ENCODE measurements at places on chromosomes 4 and X. TPM values are rescaled to one million over a fixed set of nuclear protein-coding genes. Genes with fewer than 3 reads are reported as not detected.

The RBPJ gene
- total RNA-seq = 156 TPM

The ADH1C gene
- not detected for total RNA-seq

The SHROOM2 gene
- total RNA-seq = under 0.01 TPM

The AFP gene
- total RNA-seq = not detected

The PFKFB1 gene
- total RNA-seq = 0.42 TPM

The SLC16A2 gene
- not detected for total RNA-seq

The ZCCHC12 gene
- total RNA-seq = not detected

The CXorf66 gene
- not detected for total RNA-seq

The RBM46 gene
- not detected for total RNA-seq

The ZNF674 gene
- 0.94 TPM for total RNA-seq

The ETDB gene
- total RNA-seq = not detected

The SMIM10 gene
- total RNA-seq = not detected

The STK32B gene
- 0.63 TPM for total RNA-seq

The FGFRL1 gene
- 5.8 TPM for total RNA-seq

The LDOC1 gene
- 1.5 TPM for total RNA-seq

The EMD gene
- total RNA-seq = 39.3 TPM

The CSN1S1 gene
- not detected for total RNA-seq

The SPANXA1 gene
- not detected for total RNA-seq

The MTMR8 gene
- 4.7 TPM for total RNA-seq

The POU3F4 gene
- not detected for total RNA-seq

The EOLA1 gene
- 15.8 TPM for total RNA-seq

The RBM47 gene
- 59.3 TPM for total RNA-seq

The SPANXA2 gene
- not detected for total RNA-seq

The ADH1B gene
- not detected for total RNA-seq

The SOX3 gene
- not detected for total RNA-seq

The PAGE4 gene
- not detected for total RNA-seq

The CLIC2 gene
- total RNA-seq = 2.6 TPM

The ATOH1 gene
- total RNA-seq = not detected

The CSN2 gene
- total RNA-seq = not detected

The ARMCX4 gene
- total RNA-seq = 5.4 TPM

The BBS7 gene
- 2.2 TPM for total RNA-seq

The CYTL1 gene
- 0.84 TPM for total RNA-seq

Data from mononuclear cell (primary cell).